AG04450 (cell line): ENCODE measurements at places on chromosomes 11 and 22. TPM values are rescaled to one million over a fixed set of nuclear protein-coding genes. Genes with fewer than 3 reads are reported as not detected.

The MS4A3 gene
- polyA plus RNA-seq, result not detected in 2 replicates

The NPAT gene
- 6.9 and 9.9 TPM in 2 replicates for polyA plus RNA-seq

The ZNF74 gene
- 8.4 and 8.8 TPM in 2 replicates for polyA plus RNA-seq

The SLC25A18 gene
- polyA plus RNA-seq, result not detected in 2 replicates

DNA sequence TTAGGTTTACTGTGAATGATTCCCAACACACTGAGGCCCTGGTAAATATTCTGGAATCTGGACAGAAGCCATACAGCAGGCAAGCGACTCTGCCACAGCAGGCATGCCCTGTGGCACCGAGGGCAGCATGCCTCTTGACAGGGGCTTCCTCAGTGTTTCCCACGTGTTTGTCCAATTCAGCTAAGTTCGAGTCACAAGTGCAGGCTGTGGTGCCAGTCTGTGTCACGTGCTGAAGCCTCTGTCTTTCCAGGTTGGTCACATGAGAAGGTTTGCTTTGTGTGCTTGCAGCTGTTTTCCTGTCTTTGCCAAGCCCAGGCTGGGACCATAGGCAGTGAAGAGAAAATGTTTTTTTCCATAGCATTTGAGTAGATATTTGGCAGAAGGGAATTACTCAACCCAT is 2.4 kb upstream of the PPFIBP2 start:
- DNase-seq, result no peak

DNA sequence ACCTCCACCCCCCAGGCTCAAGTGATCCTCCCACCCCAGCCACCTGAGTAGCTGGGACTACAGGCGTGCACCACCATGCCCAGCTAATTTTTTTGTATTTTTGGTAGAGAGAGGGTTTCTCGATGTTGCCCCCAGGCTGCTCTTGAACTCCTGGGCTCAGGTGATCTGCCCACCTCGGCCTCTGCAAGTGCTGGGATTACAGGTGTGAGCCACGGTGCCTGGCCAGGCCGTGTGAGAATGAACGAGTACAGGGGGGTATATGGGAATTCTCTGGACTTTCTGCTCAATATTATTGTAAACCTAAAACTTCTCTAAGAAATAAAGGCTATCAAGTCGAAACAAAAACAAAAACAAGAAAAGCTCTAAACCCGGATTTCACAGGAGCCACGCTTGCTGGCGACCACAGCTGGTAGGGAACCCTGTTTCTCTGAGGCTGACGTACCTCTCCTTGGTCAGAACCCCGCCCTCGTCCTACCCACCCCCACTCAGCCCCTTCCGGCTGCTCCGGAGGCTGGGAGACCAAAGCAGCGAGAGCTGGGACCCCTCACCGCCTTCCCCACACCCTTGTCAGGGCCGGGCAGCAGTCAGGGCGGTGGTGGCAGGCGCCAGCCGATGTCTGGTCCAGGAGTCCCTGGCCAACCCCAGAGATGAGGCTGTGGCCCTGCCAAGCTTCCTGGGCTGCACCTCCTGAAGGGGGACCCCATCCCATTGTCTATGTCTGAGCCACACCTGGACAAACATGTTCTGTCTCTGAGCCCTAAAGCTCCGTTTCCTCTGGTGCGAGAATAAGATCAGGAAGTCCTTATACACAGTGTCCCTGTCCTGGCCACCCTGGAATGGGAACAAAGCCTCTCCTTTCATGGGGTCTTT is 52.1 kb downstream of the LINC01488 start:
- DNase-seq, result no peak

DNA sequence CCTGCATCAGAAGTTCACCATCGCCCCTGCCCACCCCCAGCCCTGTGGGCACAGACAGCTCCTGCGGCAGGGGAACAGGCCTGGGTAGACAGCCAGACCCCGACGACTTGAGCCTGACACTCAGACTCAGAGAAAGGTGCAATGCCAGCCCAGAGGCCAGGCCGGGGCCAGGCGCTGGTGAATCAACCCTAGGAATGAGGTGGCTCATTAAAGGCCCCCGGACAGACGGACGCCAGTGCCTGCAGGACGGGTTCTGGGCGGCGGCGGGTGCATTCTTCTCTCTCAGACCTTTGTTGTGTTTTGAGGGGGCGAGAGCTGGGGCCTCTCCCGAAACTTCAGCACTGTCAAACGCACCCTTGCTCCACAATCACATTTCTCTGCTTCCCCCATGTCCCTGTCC is 5.6 kb downstream of the OVOL1 start:
- DNase-seq, result no peak

GRCh38 chr22:36215981-36216380 is 14.4 kb upstream of the APOL4 start:
- no peak for DNase-seq

DNA sequence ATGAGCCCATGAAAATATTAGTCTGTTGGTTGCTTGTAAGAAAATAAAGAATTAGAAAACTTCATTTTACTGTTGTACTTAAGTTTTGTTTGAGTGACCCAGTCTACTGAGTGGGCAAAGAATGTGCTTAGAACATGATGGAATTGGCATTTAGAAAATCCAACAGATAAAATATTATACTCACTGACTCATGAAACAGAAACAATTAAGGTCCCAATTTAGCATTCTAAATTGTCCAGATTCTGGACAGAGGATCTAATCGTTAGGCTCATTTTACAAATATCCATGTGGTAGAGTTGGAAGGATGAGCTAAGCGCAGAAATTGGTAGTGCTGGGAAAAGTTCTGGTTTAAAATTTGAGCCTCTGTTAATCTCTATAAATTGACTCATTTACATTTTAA is 45.4 kb downstream of the METTL15 start:
- no peak for DNase-seq

DNA sequence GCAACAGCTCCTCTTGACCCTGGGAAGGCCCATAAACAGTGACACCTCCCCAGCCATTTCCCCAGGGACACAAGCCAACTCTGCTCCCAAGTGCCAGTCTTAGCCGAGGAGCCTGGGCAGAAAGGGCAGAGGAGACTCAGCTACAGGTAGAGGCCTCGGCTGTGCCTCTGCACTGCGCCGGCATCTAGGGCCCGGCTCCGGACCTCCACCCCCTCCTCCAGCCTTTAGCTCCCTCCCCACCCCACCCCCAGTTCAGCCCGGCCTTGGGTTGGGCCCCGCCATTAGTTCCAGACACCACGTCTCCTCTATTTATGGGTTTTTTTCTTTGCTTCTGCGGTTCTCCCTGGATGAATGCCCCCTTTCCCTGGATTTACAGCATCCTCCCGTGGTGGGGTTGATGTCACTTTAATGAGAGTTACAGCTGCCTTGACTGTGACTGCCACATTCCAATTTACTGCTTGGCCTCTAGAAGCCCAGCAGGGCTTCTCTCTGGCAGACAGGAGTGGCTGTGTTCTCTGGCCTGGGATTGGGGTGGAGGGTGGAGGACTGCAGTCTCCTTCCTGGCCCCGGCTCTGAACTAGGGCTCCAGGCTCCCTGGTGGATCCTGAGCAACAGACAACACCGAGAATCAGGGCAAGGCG is 13.5 kb upstream of the OAF start:
- no peak for DNase-seq
